ENCODE measurements at places on chromosomes 4 and X. TPM values are rescaled to one million over a fixed set of nuclear protein-coding genes. Genes with fewer than 3 reads are reported as not detected.

DNA sequence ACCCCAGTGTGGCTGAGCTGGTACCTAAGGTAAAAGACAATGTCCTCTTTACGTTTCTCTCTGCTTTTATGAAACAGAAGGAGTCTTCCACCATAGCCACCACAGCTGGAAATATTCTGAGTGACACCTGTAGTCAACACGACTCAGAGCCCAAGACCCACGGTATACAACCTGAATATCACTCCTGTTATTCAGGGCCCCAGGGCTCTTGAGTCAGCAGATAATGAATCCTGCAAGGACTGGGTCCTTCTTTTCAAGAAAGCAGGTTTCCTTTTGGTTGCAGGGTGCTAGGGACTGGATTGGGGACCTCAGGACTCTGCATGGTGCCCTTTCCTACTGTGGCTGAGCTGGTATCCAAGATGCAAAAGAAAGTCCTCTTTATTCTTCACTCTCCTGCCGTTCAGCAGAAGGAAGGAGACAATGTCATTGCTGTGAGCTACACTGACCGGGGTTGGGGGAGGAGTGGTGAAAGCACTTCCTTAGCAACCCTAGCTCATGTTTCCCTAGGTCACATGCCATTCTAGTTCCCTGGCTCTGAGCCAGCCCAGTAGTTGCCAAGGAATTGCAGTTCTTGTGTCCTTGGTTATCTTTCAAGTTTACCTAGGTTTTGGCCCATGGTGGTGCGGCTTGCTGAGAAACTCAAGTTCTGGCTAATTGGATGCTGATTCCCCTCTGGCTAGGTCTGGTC lies 23.7 kb upstream of the UNC5C start:
- peak; percentile 66 for DNase-seq

SSX4 gene
- not detected for total RNA-seq

PDS5A gene
- 46.7 TPM for total RNA-seq

GAB1 gene
- total RNA-seq: 12.2 TPM

GRCh38 chr4:34850968-34851367 lies 1393.3 kb downstream of the ARAP2 start:
- no peak for DNase-seq

- DNase-seq: peak; percentile 67
Measured at GRCh38 chr4:76526585-76526990, 91.6 kb downstream of the SHROOM3 start.

DNA sequence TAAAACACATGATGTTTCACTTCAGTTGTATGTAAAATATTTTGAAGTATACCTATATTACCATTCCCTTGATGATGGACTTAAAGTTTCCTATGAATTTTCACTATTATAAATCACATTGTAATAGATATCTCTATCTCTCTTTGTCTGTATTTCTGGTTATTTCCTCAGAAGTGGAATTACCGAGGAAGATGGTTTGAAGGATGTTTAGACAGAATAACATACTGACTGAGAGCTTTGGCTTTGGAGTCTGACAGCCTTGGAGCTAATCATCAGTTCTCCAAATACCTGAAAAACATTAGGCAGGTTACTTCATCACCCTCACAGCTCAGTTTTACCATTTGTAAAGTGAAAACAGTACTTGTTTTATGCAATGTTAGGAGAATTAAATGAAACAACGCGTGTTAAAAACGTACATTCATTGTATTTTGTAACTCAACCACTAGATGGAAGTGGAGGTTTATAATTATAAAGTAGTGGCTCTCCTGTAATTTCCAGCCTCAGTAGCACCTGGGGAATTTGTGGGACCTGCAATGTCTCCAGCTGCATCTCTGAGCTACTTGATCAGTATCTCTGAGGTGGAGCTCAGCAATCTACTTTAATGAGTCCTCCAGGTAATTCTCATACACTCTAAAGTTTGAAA lies 14.3 kb downstream of the JCHAIN start:
- DNase-seq: no peak

DGAT2L6 gene
- not detected for total RNA-seq

DNA sequence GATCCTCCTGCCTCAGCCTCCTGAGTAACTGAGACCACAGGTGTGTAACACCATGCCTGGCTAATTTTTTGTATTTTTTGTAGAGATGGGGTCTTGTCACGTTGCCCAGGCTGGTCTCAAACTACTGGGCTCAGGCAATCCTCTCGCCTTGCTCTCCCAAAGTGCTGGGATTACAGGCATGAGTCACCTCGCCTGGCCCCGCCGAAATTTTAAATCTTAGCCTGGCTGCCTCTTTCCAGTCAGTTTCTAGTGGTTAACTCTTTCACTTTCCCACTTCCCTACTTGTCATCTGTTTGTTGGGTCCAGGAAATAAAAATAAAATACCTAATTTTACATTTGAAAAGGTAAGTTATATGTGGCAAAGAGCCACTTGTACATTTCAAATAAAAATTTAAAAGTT lies 62.4 kb downstream of the TMEM165 start:
- no peak for DNase-seq

FATE1 gene
- total RNA-seq: not detected

GRCh38 chrX:149504226-149504914 lies 736 bp downstream of the IDS start:
- DNase-seq: no peak

NAP1L5 gene
- 1.4 TPM for total RNA-seq
